ENCODE measurements at places on chromosomes 12 and 14. TPM values are rescaled to one million over a fixed set of nuclear protein-coding genes. Genes with fewer than 3 reads are reported as not detected.

The TOMM20L gene
- total RNA-seq: not detected

The YEATS4 gene
- total RNA-seq: 40.9 TPM

The VRTN gene
- not detected for total RNA-seq

The SYNE3 gene
- 65.8 TPM for total RNA-seq

The FAM90A1 gene
- total RNA-seq: not detected

The IL22 gene
- total RNA-seq: not detected

The IGF1 gene
- 2.5 TPM for total RNA-seq

The LRRC10 gene
- not detected for total RNA-seq

The PRIMA1 gene
- total RNA-seq: not detected

The CLEC4A gene
- total RNA-seq: 0.79 TPM

The NOVA1 gene
- total RNA-seq: not detected

The TAS2R7 gene
- total RNA-seq: not detected

The EXOC3L4 gene
- not detected for total RNA-seq
